ENCODE measurements at places on chromosomes 4 and X. TPM values are rescaled to one million over a fixed set of nuclear protein-coding genes. Genes with fewer than 3 reads are reported as not detected.

- DNase-seq, result no peak
Observed at GRCh38 chr4:107120661-107121060, 84.5 kb upstream of the DKK2 start.

GRCh38 chrX:107700317-107700774 is 72.0 kb downstream of the PRPS1 start:
- no peak for DNase-seq

DNA sequence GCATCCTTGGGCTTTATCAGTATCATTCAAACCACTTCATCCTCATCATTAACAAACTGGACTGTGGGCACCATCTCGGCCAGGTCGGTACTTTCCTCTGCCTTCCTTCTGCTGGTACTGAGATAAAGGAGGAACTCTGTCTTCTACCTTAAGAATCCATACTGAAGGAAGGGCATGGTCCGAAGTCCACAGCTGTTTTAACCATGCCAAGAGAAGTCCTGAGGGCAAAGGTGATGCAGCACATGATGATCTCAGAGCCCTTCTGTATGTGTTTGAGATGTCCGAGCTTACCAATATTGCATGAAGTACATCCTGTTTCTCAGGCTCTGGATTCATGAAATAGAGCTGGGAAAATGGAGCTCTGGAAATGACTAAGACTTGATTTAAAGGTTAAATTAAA is 125.5 kb upstream of the STS start:
- DNase-seq, result no peak

- no peak for DNase-seq
Observed at GRCh38 chr4:54908763-54909162, 216.6 kb downstream of the KDR start.

- no peak for DNase-seq
Observed at GRCh38 chr4:131248314-131248713, 1900.8 kb upstream of the PCDH10 start.

DNA sequence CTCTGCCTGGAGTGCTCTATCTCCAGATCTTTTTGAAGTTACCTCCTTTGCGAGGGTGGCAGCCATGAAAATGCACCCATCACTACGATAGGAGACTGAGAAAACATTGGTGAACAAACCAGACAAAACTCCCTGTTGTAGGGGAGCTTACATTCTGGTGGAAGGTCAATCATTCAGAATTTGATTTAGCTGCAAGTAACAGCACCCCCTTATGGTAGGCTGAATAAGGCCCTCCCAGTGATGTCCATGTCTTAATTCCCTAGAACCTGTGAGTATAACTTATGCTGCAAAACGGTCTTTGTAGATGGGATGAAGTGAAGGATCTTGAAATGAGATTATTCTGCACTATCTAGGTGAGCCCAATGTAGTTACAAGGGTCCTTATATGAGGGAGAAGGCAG is 5.6 kb upstream of the TEC start:
- no peak for DNase-seq

DNA sequence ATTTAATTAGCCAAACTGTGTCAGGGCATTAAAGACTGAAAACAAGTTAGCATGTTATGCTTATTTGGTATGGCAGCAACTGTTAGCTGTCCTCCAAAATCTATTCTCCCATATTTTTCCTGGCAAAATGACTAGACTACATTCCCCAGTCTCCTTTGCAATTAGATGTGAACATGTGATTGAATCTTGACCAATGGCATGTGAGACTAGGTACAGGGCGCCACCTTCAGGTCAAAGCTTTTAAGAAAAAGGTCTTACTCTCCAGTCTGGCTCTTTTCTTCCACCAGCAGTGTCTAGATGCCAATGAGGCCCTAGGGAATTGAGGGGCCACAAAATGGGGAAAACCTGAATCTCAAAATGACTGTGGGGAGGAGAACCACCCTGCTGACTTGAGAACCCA is 408.2 kb downstream of the SMARCA1 start:
- DNase-seq, result no peak

The SPANXA1 gene
- total RNA-seq, result not detected

The EOLA2 gene
- total RNA-seq, result 94.9 TPM

The RHOXF2B gene
- total RNA-seq, result not detected

The NLGN4X gene
- total RNA-seq, result not detected

Measured in natural killer cell (primary cell).